ENCODE measurements at places on chromosomes 3 and 15. TPM values are rescaled to one million over a fixed set of nuclear protein-coding genes. Genes with fewer than 3 reads are reported as not detected.

- DNase-seq = no peak
Observed at GRCh38 chr3:47664519-47664918, 85.9 kb upstream of the CSPG5 start.

GRCh38 chr15:71337197-71337845 is 222.1 kb downstream of the THSD4 start:
- no peak for DNase-seq

DNA sequence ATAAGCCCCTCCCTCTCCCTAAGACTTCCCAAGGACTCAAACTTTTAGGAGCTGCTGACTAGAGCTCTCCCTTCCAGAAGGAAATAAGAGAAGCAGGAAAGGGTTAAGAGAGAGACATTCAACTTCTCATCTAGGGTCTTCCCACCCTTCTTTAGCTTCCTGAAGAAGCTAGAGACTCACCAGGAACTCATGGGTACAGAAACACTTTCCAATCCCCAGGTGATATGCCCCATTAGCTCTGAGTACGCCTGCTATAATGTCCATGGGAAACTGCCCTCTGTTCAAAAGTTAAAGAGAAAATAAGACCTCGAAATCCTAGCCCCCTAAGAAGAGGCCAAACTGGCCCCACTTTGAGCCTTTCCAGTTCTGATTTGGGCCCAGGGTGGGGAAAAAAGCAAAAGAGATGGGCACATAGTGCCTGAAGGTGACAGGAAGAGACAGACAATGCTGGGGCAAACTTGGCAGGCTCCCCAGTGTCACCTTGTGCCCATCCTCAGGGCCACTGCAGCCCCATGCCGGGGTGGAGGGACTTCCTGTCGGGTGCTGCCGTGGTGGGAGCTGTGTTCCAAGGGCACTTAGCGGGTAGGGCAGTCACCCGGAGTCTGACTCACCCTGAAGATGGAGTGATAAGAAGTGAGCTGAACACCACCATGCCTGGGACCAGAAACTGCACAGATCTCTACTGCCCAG is 29.5 kb downstream of the CCDC12 start:
- no peak for DNase-seq

The KNG1 gene
- not detected for total RNA-seq

The B2M gene
- 2,407 TPM for total RNA-seq
